Ammon's horn (tissue), 1 donor: ENCODE measurements at places on chromosomes 12 and 14.
A peak's percentile ranks its signal among the peaks of the same experiment; 100 is the strongest.

DNA sequence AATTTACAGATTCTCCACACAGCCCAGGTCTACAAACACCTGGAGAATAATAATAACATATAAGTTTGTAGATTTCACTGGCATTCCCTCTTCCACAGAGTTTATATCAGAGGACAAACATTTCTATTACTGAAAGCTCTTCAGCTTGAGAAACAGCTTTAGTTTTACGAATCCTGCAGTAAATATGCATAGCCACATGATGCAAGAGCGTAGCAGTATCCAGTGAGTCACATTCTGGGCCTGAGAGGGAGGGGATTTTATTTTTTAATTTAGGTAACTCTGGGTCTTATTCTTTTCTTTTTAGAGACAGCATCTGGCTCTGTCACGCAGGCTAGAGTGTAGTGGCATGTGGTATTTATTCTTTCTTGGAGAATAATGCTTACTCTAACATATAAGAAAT lies 1002.8 kb downstream of the TRHDE start:
- no peak for DNase-seq

DNA sequence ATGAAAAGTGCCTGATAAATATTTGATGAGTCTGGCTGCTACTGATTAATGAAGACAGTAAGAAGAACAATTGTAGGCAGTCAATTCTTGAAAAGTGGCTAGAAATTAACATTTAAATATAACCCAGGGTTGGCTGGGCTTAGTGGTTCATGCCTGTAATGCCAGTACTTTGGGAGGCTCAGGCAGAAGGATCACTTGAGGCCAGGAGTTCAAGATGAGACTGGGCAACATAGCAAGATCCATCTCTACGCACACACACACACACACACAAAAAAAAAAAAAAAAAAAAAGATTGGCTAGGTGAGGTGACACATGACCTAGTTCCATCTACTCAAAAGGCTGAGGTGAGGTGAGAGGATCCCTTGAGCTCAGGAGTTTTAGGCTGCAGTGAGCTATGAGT lies 7.9 kb upstream of the PLBD1 start:
- DNase-seq = no peak

GRCh38 chr14:74459289-74459946 lies 33.4 kb upstream of the SYNDIG1L start:
- no peak for DNase-seq

DNA sequence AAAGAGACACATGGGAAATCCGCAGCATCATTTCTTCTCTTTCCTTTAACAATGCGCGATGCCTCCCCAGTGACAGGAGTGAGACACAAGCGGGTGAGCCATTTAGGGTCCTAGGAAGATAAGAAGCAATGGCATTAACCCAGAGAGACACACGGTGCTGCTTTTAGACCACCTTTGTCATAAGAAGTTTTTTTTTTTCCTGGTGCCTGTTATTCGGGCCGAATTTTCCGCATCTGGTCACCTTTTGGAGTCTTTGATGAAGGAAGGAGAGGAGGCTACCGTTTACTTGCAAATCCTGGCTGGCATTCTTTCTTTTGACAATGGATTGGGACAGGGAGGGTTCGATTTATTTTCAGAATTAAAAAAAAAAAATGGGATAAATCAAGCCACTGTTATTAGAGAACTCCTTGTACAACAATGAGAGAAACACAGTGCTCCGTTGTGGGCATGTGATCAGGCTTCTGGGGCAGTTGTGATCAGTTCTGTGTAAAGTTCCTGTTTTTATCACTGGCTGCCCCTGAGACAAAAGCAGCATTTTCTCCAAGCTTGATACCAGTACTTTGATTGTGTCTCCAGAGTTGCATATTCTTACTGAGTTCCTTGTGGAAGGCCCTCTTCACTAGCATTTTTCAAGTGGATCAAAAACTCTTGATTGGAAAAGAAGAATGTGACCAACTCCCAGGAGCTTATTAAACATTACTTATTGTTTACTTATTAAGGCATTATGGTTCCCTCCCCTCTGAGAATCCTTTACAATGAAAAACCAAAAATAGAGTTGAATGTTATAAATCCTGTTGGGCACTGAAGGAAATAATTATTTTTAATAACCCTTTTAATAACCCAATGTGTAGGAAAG lies 1.1 kb downstream of the DIP2B start:
- peak; percentile 95 for DNase-seq

DNA sequence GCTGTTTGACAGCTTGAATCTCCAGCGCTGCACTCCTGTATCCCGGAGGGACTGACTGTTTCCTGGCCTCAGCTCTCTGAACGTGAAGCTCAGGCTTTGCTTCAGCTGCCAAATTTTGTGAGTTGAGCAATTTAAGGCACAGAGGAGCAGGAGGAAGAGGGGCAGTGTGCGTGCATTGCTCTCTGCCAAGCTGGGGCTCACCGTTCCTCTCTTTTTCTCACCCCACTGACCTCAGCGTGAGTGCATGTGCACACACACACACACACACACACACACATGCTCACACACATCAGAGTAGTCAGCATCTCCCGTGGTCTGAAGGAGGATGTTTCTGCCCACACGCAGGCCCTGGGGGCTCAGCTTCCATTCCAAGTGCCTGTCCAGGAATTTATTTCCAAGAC lies 27.8 kb upstream of the BDKRB2 start:
- no peak for DNase-seq

DNA sequence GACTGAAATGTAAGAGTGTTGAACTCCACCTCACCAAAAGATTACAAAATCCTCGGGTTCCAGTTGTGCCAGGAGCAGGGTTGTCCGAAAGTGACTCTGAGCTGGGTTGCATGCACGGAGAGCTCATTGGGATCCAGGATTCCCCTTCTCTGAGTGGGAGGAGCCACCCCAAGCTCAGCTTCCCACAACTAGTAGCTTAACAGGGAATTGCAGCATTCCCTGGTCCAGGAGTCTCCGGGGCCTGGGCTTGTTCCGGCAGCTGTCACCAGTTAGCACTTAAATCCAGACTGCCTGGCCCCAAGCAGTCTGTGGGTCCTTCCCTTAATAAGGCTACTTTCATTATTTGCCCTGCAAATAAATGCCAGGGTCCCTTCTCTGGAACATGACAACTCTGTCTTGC lies 50.1 kb downstream of the CD9 start:
- DNase-seq = no peak
